ENCODE measurements at places on chromosomes 3 and 15. TPM values are rescaled to one million over a fixed set of nuclear protein-coding genes. Genes with fewer than 3 reads are reported as not detected.
A peak's percentile ranks its signal among the peaks of the same experiment; 100 is the strongest.

Gene C3orf22
- not detected for total RNA-seq

DNA sequence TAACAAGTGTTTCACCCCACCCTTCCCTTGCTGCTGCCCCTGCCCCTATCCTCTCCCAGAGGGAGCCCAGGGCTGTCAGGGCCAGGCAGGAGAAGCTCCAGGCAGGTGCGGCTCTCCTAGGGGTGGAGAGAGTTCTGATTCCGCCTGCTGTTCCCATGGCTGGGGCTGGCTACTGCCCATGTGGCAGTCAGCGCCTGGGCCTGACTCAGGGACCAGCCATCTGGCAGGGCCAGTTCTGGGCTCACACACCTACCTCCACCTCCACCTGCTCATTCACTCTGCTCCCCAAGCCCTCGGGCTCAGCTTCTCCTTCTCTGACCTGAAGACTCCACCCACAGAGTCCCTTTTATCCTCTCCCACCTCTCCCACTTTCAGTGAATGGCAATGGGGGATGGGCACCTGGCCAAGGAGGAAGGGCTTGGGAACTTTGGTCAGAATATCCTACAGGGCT, 23.4 kb downstream of the AMOTL2 start:
- peak; percentile 84 for DNase-seq
- peak overlapping the region; percentile 79 for H3K27ac ChIP-seq
- no peak overlapping the region for H3K4me3 ChIP-seq
- no peaks in the 10 kb centered on the region for H3K27me3 ChIP-seq

- H3K27me3 ChIP-seq = no peaks in the 10 kb centered on the region
- no peak overlapping the region for H3K27ac ChIP-seq
- DNase-seq = no peak
- no peaks in the 10 kb centered on the region for H3K36me3 ChIP-seq
These were observed 15.0 kb upstream of the FYCO1 start for GRCh38 chr3:46010519-46011113.

DNA sequence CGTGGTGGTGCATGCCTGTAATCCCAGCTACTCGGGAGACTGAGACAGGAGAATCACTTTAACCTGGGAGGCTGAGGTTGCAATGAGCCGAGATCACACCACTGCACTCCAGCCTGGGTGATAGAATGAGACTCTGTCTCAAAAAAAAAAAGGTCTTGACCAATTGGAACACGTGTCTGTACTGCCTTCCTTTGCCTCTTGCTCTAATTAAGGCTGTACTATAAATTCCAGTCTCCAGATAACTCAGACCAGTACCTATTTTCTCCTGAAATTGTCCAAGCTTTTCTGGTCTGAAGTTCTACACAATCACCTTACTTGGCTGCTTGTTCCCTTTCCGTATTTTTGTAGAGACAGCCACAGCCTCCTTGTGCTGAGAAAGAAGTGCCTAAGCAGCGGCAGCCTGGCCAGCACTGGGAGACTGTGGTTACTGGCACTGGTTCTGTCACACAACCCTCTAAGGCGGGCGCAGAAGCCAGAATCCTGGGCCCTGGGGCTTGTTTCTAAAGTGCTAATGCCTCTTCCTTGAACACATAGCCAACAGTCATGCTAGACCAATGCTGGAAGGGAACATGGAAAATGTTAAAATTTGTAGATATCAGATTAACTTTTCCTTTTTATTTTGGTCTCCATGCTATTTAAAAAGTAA, 6.2 kb upstream of the CEP70 start:
- peak overlapping the region; percentile 30 for H3K27ac ChIP-seq
- DNase-seq = peak; percentile 72
- no peaks in the 10 kb centered on the region for H3K27me3 ChIP-seq
- no peak overlapping the region for H3K4me3 ChIP-seq

- no peak overlapping the region for H3K4me3 ChIP-seq
- DNase-seq = no peak
- H3K27ac ChIP-seq = no peak overlapping the region
- H3K4me1 ChIP-seq = no peaks in the 10 kb centered on the region
- no peaks in the 10 kb centered on the region for H3K27me3 ChIP-seq
These were observed 74.2 kb upstream of the IL12A start for GRCh38 chr3:159914426-159914825.

Gene ARGFX
- total RNA-seq = not detected

GRCh38 chr3:46663591-46664135, 29.8 kb downstream of the ALS2CL start:
- H3K27ac ChIP-seq = no peak overlapping the region
- no peak overlapping the region for H3K4me3 ChIP-seq
- no peaks in the 10 kb centered on the region for H3K36me3 ChIP-seq

DNA sequence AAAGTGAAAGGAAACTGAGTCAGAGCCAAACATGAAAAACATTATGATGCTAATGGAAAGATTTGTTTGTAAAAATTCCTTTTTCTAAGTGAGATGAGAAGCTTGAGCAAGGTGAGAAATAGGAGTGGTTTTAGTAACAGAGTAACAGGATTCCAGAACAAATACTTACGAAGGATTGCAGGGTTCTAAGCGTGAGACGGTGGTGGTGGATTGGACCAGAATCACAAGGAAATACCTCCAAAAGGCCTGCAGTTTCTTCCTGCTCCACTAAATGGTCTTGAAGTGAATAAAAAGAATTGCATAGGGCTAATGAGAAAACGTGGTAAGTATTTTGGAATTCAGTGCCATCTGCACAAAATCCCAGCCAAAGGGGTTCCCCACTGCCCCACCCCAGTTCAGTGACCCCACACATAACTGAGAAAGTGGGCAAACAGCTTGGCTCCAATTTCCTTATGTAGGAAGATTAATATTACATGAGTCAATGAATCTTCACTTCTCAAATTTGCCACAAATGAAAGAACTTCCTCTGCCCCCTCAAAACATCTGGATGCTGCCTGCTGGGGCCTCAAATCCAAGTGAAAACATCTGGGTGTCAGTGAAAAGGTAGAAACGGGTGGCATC, 283.8 kb upstream of the NR2F2 start:
- peak overlapping the region; percentile 37 for H3K4me3 ChIP-seq
- H3K27me3 ChIP-seq = no peaks in the 10 kb centered on the region
- H3K4me1 ChIP-seq = peaks cover 7% of the 10 kb centered on the region
- DNase-seq = no peak

DNA sequence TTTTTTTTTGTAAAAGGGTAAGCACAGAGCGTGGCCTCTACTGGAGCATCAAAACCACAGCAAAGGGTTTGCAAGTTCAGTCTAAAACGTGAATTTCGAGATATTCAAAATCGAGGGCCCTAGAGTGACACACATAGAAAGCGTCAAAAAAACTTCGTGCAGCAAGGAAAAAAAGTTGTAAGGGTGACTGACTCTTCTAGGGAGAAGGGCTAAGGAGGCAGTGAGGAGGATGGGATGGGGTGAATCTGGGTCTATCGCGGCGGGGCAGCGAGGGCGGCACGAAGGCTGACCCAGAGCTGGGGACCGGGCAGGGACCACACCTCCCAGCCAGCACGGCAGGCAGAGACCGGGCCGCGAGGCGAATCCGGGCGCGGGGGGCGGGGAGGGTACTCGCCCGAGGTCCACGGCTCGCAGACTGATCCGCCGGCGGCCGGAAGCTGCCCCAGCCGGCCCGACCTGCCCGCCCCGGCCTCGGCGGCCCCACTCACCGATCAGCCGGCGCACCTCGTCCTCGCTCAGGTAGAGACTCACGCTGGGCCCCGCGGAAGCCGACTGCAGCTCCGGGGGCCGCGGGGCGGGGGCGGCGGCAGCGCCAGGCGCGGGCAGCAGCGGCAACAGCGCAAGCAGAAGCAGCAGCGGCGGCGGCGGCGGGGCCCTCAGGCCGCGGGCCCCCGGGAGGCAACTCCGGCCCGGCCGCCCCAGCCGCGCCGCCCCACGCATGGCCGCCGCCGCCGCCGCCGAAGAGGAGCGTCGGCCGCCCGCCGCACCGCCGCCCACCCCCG, 533 bp downstream of the RYK start:
- no peaks in the 10 kb centered on the region for H3K27me3 ChIP-seq
- peak; percentile 57 for DNase-seq
- peak overlapping the region; percentile 99 for H3K27ac ChIP-seq
- H3K36me3 ChIP-seq = no peaks in the 10 kb centered on the region
- H3K4me3 ChIP-seq = peak overlapping the region; percentile 85

DNA sequence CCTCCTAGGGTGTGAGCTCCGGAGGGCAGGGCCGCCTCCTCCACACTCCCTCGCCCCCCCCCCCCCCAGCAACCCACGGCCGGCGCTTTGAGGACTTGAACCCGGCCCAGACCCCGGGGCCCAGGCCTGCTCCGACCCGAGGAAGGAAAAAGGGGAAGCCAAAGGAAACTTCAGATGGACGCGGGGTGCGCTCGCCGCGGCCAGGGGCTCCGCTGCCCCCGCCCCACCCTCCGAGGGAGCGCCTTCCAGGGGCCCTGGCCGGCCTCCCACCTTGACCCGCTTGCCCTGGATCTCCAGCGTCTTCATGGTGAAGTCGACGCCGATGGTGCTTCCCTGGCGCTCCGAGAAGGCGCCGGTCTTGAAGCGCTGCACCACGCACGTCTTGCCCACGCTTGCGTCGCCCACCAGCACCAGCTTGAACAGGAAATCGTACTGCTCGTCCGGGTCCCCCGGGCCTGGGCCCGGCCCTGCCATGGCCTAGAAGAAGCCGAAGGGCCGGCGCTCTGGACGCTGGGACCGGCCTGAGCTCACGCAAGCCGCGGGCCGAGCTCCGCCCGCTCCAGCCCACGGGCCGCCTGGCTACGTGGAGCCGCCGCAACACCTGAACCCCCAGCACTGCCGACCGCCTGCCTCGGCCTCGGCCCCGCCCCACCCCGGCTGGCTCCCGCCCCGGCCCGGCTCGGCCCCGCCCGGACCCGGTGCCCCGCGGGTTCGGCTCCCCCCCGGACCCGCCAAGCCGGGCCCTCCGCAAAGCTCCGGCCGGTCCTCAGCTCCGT, 400 bp downstream of the RAB43 start:
- H3K4me1 ChIP-seq = peaks cover 2% of the 10 kb centered on the region
- H3K27me3 ChIP-seq = no peaks in the 10 kb centered on the region
- peak overlapping the region; percentile 97 for H3K27ac ChIP-seq
- no peak for DNase-seq
- H3K36me3 ChIP-seq = no peaks in the 10 kb centered on the region

- no peaks in the 10 kb centered on the region for H3K27me3 ChIP-seq
- peak overlapping the region; percentile 26 for H3K27ac ChIP-seq
- DNase-seq = no peak
- H3K4me1 ChIP-seq = no peaks in the 10 kb centered on the region
- no peak overlapping the region for H3K4me3 ChIP-seq
- H3K36me3 ChIP-seq = no peaks in the 10 kb centered on the region
These were observed 8.7 kb upstream of the MCCC1 start for GRCh38 chr3:183108001-183108449.

Gene MOBP
- total RNA-seq = not detected
